ENCODE measurements at places on chromosomes 11 and 22. TPM values are rescaled to one million over a fixed set of nuclear protein-coding genes. Genes with fewer than 3 reads are reported as not detected.

The WNT7B gene
- total RNA-seq, result not detected

The PRR5L gene
- total RNA-seq, result 6.1 TPM

The PATE4 gene
- not detected for total RNA-seq

The SLC25A18 gene
- not detected for total RNA-seq

The CHRM4 gene
- not detected for total RNA-seq

The UBASH3B gene
- 38.1 TPM for total RNA-seq

The CASP5 gene
- total RNA-seq, result not detected

The TRPM5 gene
- not detected for total RNA-seq

The DEAF1 gene
- total RNA-seq, result 50.3 TPM

The CLDN25 gene
- total RNA-seq, result not detected

The PRR33 gene
- total RNA-seq, result not detected

The FGF3 gene
- total RNA-seq, result not detected

The CNTF gene
- total RNA-seq, result 2.9 TPM

The STT3A gene
- 236 TPM for total RNA-seq

The MSANTD4 gene
- 13.8 TPM for total RNA-seq

The GUCY1A2 gene
- total RNA-seq, result 0.02 TPM

The NPAS4 gene
- total RNA-seq, result not detected

Data from endothelial cell of umbilical vein (primary cell).